Stimulated activated naive CD8-positive, alpha-beta T cell treated with anti-CD3 and anti-CD28 coated beads, Interleukin-15, amount 100 ng/mL, for 72 hours (primary cell): ENCODE measurements at places on chromosomes 4 and X.
A peak's percentile ranks its signal among the peaks of the same experiment; 100 is the strongest.

DNA sequence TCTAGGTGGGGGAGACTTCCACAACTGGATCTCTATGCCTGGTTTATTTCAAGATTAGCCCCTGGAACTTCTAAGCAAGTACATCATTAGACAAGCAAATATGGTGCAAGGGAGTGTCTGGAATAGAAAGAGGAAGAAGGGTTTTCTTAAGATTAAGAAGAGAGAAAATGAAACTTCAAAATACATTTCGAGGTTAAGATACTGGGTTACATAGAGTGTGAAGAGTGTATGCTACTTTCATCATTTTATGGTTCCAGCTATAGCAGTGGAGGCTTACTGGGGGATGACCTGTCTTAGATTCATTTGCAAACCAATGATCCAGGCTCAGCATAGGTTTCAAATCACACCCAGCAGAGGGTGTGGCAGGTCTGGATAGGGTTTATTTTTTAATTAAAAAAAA, 144.4 kb upstream of the GATB start:
- DNase-seq, result no peak

DNA sequence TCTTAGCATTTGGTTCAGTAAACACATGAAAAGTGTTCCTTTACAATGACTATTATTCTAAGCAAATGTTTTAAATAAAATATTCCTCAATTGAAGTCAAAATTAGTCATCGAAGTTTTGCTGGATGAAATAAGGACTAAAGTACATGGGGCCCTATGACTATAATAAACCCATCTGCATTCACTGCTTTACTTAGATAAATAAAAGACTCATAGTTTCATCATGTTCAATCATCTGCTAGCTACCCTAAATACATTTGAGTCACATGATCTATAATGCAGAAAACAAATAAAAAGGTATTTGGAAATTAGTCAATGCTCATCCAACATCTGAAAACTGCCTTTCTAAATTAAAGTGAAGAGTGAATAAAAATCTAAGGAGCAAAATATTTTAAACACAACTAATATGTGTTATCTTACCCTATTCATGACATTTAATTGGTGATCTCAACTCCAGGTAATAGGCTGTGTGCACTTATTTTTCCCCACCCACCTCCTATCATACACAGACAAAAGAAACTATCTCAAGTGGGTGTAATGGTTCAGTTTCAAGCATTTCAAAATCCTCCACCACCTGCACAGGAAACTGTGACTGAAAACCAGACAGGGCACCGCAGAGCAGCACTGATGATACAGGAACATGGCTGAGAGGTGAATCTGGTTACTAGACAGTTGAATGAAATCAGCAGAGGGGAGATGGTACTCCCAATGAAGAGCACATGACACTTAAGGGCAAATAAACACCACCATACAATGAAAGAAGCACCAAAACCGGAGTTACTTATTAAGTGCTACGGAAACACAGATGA, 78.6 kb downstream of the CAMK2D start:
- peak; percentile 72 for DNase-seq

DNA sequence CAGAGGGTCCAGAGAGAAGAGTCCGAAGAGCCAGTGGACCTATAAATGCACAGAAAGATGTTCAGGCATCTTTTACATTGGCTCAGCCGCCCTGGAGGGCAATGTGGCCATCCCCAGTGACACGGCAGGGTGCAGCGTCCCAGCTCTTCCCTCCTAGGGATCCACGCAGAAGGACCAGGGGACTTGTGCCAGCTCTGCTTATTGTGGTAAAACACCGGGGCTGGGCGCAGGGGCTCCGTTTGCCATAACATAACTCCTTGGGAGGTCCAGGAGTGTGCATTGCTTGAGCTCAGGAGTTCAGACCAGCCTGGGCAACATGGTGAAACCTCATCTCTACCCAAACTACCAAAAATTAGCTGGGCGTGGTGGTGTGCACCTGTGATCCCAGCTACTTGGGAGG, 70.2 kb downstream of the CPZ start:
- DNase-seq, result no peak

GRCh38 chr4:96056346-96056934, 216.5 kb downstream of the PDHA2 start:
- no peak for DNase-seq

GRCh38 chr4:123017636-123018395, 95.4 kb upstream of the NUDT6 start:
- no peak for DNase-seq

GRCh38 chrX:154333837-154334271, 38.3 kb downstream of the TKTL1 start:
- no peak for DNase-seq

- no peak for DNase-seq
Measured at GRCh38 chr4:103429283-103429682, 231.1 kb upstream of the CENPE start.

- DNase-seq, result no peak
Measured at GRCh38 chr4:80948141-80948540, 82.4 kb upstream of the BMP3 start.

GRCh38 chrX:46912098-46912602, at the start of gene JADE3:
TSS of gene JADE3 (plus strand) at chrX:46912421. CDS start at chrX:46984895, 72,474 bp downstream.
- peak; percentile 22 for DNase-seq

- DNase-seq, result no peak
Measured at GRCh38 chr4:176989186-176989585, 196.5 kb upstream of the VEGFC start.

DNA sequence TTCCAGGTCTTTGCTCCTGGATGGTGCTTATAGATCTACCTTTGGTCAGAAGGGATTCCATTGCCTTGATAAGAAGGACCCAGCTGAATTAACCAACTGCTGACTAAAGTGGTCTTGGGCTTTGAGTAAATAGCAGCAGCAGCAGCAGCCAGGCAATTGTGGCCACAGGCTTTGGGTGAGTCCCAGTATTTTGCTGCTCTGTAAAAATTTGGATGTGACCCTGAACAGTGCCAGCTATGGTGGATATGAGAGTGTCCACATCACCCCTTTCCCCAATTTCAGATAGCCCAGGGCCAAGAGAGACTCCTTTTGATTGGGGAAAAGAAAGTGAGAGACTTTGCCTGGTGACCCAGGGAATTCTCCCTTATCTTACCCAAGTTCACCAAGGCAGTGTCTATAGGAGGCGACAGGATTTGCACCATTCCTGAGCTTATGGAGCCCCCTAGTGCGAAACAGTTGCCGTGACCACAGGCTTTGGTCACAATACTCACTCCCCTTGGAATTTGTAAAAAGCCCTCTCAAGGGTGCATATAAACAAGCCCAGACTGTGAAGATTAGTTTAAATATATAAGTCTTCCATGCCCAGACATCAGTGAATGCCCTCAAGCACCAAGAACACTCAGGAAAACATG, 518.0 kb downstream of the TMA16 start:
- DNase-seq, result no peak

DNA sequence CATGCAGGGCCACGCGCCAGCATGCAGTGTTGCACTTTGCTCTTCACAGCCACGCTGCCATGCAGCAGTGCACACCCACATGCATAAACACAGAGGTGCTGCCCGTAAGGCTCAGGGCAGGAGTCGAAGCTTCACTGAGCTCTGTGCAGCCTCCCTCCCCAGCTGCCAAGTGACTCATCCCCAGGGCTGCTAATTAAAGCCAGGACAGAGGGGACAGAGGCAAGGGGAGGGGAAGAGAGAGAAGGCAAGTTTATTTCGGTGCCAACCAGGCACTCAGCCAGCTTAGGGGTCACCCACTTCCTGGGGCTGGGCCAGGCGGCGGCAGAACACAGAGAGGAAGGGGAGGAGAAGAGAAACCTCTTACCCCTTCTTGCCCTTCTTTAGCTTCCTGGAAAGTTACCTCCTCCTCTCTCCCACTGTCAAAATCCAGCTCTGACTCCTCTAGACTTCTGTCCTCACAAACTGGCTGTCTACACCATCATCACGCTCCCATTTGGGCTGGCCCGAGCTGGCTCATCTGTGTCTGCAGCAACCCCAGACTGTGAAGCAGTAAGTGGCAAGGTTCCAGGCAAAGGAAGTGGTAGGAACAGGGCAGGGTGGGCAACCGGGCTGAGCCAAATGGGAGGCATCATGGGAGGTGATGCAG, 6.2 kb upstream of the IQSEC2 start:
- peak; percentile 28 for DNase-seq

- DNase-seq, result no peak
Measured at GRCh38 chr4:76589872-76590797, 155.1 kb downstream of the SHROOM3 start.

DNA sequence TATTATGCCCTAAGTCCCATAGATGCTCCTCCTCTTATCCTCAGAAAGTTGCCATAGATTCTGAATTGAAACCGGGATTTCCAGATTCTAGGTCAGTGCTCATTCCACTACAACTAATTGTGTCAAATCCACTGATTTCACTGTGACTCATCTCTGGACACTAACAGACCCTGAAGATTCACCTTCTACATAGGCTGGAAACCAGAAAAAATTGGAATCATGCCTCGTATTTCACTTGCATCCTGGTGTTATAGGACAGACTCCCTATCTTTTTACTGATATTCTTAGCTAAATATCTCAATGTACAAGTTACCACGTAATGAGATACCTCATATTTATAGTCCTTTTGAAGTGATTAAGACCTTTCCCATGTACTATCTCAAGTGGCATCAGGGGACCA, 36.7 kb downstream of the CLNK start:
- no peak for DNase-seq

DNA sequence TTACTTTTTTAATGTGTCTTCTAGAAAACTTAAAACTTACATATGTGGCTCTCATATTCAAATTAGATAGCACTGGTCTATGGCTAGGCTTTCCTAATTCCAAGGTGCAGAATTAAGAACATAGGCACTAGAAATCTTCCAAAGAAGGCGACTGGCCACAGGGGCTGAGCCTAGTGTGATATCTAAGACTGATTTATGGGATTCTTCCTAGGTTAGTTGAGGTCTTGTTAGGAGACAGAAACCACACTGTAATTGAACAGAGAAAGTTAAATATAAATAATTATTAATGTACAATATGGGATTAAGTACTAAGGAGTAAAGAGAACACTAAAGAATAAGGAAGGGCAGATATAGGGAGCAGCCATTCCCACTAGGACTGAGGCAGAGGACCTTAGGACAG, 48.3 kb downstream of the SNX25 start:
- no peak for DNase-seq

- no peak for DNase-seq
Measured at GRCh38 chr4:109025471-109026076, 262.7 kb upstream of the ETNPPL start.

DNA sequence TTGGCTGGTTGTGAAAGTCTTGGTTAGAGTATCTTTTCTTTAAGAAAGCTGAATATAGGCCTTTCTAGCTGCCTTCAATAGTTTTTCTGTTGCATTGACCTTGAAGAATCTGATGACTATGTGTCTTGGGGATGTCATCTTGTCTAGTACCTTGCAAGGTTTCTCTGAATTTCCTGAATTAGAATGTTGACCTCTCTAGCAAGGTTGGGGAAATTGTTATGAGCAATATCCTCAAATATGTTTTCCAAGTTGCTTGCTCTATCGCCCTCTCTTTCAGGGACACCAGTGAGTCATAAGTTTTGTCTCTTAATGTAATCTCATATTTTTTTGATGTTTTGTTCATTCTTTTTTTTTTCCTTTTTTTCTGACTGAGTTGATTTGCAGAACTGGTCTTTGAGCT, 194.7 kb downstream of the RAB28 start:
- DNase-seq, result no peak

DNA sequence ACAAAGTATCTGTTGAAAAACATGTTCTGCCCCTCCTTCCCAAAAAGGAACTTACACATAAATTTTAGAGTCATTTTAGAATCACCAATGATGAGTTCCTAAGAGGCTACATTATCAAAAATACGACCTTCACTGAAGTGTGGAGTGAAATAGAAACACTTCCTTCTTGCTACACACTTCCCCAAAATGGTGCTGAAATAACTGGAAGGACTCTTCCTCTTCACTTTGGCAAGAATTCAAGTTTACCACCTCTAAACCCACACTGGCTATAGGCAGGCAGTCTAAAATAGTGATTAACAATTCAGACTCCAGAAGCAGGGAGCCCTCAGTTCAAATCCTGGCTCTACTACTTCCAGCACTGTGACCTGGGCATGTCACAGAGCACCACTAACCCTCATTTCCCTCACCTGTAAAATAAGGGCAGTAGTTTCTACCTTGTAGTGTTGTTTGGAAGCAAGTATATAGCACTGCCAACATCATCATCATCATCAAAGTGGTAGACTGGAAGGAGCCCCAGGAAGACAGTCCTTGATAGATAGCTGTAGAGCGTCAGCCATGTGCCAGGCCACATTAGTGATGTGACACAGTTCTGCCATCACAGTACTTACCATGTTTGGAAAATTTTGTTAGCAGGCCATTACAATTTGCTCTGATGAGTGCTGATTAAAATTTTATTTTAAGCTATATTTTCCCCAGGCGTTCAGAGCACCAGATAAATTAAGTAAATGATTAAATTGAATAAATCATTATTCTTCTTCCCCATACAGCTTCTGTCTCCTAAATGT, 103.3 kb downstream of the PARM1 start:
- no peak for DNase-seq

- no peak for DNase-seq
Measured at GRCh38 chrX:87679849-87680248, 162.2 kb downstream of the KLHL4 start.
